ENCODE measurements at places on chromosomes 6 and 20.

DNA sequence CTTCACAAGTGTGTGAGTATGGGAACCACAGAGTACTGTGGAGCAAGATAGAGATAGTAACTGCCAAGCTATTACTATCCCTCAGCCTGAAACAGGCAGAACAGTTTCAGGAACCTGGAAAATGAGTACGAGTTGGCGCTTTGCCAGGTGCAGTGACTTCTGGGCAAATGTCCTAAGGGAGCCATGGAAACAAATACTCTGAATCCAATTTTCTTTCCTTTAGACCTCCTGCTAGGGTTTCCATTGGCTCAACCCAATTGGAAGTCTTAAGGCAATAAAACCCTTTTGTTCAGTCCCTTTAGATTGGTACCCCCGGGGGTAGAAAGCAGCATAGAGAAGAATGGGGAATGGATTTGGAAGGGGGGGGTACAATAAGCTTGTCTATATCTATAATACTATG lies 205.0 kb upstream of the EPHA7 start:
- no peak for DNase-seq

- DNase-seq, result no peak
Measured at GRCh38 chr6:113647143-113647889, 209.8 kb upstream of the MARCKS start.

GRCh38 chr6:158772851-158773371 lies 46.3 kb downstream of the EZR start:
- no peak for DNase-seq

GRCh38 chr6:164502833-164503232 lies 806.6 kb downstream of the C6orf118 start:
- no peak for DNase-seq

DNA sequence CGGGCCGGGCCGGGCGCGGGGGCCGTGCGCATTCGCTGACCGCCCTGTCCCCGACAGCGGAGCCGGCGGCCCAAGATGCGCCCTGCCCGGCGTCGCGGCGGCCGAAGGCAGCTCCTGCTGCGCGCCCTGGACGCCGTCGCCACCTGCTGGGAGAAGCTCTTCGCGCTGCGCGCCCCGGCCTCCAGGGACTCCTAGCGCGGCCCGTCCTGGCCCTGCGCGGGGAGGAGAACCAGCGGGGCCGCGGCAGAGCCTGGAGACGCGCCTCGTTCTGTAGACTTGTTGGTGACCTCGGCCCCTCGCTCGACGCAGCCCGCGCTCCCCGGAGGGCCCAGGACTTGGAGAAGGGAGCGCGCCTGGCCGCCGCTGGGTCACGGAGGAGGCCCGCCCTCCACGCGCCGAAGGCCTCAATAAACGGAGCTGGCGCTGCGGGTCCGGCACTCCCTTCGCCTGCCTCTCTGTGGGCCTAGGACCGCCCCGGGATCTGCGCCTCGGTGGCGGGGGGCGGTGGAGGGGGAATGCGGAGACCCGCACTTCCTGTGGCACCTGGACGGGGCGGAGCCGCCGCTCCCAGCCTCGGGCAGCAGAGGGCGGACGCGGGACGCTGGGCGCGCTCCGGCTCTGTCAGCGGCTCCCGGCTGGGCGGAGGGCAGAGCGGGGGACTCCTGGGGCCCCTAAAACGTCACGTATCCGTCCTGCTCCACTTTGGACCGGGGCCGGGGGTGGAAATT lies 2.7 kb downstream of the C20orf204 start:
- DNase-seq, result peak; percentile 86

DNA sequence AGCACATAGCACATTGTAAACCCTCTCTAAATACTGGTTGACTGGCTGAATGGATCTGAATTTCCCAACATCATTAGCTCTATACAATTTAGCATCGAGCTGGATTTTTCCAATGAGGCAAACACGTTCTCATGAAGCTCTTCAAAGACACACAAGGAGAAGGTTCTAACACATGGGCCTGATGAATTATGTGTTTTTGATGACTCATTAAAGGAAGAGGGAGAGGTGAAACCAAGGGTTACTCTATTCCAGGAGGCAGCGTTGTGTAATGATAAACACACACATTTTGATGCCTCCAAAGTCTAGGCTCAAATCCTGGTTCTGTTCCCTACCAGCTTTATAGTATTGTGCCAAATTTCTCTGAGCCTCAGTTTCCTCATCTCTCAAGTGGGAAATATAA lies 84.3 kb downstream of the PFDN4 start:
- no peak for DNase-seq
